ENCODE measurements at places on chromosomes 3 and 15. TPM values are rescaled to one million over a fixed set of nuclear protein-coding genes. Genes with fewer than 3 reads are reported as not detected.

RYR3 gene
- 3.1 TPM for total RNA-seq

FBXL22 gene
- 0.43 TPM for total RNA-seq

PLOD2 gene
- 41.3 TPM for total RNA-seq

SPINK8 gene
- total RNA-seq: not detected

GHRL gene
- total RNA-seq: not detected

SLC12A6 gene
- total RNA-seq: 65.8 TPM

SI gene
- not detected for total RNA-seq

SPATA12 gene
- total RNA-seq: not detected

ZNF660 gene
- total RNA-seq: 0.43 TPM

AADACL2 gene
- not detected for total RNA-seq

GOLGA8J gene
- 0.75 TPM for total RNA-seq

ST8SIA2 gene
- total RNA-seq: not detected

- H3K4me1 ChIP-seq: no peaks in the 10 kb centered on the region
- no peak overlapping the region for H3K4me3 ChIP-seq
- no peaks in the 10 kb centered on the region for H3K27me3 ChIP-seq
- H3K36me3 ChIP-seq: no peaks in the 10 kb centered on the region
These were observed 139.2 kb upstream of the EOMES start for GRCh38 chr3:27861046-27862036.

GRCh38 chr3:69370156-69370883, 15.6 kb downstream of the FRMD4B start:
- H3K27ac ChIP-seq: peak overlapping the region; percentile 69
- DNase-seq: peak; percentile 50
- peaks cover 6% of the 10 kb centered on the region for H3K4me1 ChIP-seq
- H3K4me3 ChIP-seq: peak overlapping the region; percentile 38
- no peaks in the 10 kb centered on the region for H3K36me3 ChIP-seq
- H3K27me3 ChIP-seq: no peaks in the 10 kb centered on the region

DNA sequence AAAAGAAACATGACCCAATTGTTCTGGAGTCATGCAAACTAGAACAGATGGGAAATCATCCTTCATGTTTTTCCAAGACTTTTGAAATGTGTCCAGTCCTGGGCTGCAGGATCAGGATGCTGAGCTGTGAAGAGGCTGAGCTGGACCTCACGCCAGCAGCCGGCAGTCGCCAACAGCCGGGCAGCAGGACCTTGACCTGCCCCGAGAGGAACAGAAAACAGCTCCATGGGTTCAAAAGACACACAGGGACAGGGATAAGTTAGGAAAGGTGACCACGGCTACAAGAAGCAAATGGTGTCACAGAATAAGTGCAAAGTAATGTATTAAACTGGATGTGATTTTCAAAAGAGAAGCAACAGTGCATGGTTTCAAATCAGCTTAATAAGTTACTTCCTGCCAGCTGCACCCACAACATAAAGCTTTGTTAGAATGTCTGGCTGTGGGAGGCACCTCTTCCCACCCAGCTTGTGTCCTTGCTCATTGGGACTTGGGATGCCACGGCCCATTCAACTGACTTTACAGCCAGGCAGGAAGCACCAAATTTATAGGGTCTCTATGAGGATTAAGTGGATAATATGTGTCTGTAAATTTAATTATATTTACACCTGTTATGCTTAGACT, 266.4 kb downstream of the GABRG3 start:
- no peak overlapping the region for H3K4me3 ChIP-seq
- no peak overlapping the region for H3K27ac ChIP-seq
- DNase-seq: no peak
- H3K4me1 ChIP-seq: no peaks in the 10 kb centered on the region
- H3K27me3 ChIP-seq: no peaks in the 10 kb centered on the region

- no peak for DNase-seq
- H3K27me3 ChIP-seq: no peaks in the 10 kb centered on the region
- H3K36me3 ChIP-seq: no peaks in the 10 kb centered on the region
- H3K4me3 ChIP-seq: no peak overlapping the region
These were observed 156.4 kb upstream of the CBLB start for GRCh38 chr3:106025151-106025722.

GRCh38 chr3:69423463-69424155, 37.7 kb upstream of the FRMD4B start:
- no peak overlapping the region for H3K27ac ChIP-seq
- H3K36me3 ChIP-seq: no peaks in the 10 kb centered on the region
- no peak for DNase-seq
- H3K4me1 ChIP-seq: no peaks in the 10 kb centered on the region

DNA sequence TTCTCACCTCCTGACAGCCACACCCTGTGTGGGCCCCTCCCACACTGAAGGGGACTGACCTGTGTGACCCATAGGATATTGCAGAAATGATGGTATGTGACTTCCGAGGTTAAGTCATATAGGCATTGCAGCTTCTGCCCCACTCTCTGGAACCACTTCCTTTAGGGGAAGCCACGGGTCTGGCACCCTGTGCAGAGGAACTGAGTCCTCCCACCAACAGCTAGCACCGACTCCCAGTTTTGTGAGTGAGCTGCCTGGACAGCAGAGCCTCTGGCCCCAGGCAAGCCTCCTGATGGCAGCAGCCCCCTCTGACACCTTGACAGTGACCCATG, 24.6 kb upstream of the SLC6A6 start:
- peaks cover 5% of the 10 kb centered on the region for H3K4me1 ChIP-seq
- DNase-seq: peak; percentile 65
- H3K27me3 ChIP-seq: no peaks in the 10 kb centered on the region
- no peaks in the 10 kb centered on the region for H3K36me3 ChIP-seq
- no peak overlapping the region for H3K27ac ChIP-seq

- no peak overlapping the region for H3K4me3 ChIP-seq
- peaks cover 41% of the 10 kb centered on the region for H3K36me3 ChIP-seq
- H3K27me3 ChIP-seq: no peaks in the 10 kb centered on the region
- DNase-seq: no peak
- H3K4me1 ChIP-seq: no peaks in the 10 kb centered on the region
These were observed 237.4 kb upstream of the UMPS start for GRCh38 chr3:124492824-124493223.

- H3K27ac ChIP-seq: no peak overlapping the region
- H3K4me1 ChIP-seq: no peaks in the 10 kb centered on the region
- H3K27me3 ChIP-seq: no peaks in the 10 kb centered on the region
- H3K4me3 ChIP-seq: no peak overlapping the region
These were observed 480.3 kb downstream of the FGF12 start for GRCh38 chr3:192246847-192247559.

DNA sequence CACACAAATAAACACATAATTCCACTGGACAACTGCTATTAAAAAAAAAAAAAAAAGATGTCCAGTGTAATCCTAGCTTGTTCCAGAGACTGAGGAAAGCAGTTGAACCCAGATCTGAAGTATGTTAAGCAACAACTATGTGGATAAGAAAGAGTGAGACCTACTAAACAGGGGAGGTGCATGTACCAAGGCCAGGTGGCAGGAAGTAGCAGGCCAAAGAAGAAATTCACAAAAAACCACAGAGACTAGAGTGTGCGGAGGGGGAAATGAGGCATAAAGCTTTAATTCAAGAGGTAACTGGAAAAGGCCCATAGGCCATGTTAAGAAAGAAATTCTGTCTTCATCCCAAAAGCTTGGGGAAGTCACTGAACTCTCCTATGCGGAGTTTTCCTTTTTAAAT, 490.0 kb downstream of the NAALADL2 start:
- no peak for DNase-seq
- no peak overlapping the region for H3K4me3 ChIP-seq
- H3K4me1 ChIP-seq: no peaks in the 10 kb centered on the region
- no peaks in the 10 kb centered on the region for H3K36me3 ChIP-seq
- no peak overlapping the region for H3K27ac ChIP-seq

DNA sequence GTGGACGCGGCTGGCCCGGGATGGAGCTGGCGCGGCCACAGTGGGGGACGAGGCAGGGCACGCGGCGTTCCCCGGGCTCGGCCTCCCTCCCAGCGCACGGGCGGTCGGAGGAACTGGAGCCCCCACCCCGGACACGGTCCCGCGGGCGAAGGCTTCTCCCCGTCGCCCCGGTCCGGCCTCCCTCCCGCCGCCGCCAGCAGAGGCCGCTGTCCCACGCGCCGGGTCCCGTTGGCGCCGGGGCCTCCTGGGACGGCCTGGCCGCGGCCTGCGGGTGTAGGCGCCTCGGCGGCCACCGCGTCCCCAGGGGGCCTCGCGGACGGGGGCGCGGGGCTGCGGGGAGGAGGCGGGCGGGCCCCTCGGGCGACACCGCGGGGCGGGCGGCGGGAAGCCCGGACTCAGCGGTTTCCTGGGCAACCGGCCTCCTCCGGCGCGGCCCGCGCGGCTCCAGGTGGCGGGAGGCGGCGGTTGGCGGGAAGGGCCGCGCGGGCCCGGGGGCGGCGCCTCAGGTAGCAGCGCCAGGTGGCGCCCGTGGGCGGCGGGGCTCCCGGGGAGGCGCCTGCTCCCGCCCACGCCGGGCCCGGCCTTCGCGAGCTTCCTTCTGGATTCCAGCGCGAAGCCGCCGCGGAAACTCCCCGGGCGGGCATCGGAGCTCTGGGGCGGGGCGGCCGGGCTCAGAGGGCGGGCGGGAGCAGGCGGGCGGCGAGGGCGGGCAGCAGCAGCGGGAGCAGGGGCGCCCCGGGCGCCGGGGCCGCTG, 26.7 kb downstream of the MELTF start:
- no peaks in the 10 kb centered on the region for H3K36me3 ChIP-seq
- no peaks in the 10 kb centered on the region for H3K27me3 ChIP-seq
- no peak for DNase-seq
- peak overlapping the region; percentile 90 for H3K27ac ChIP-seq
- H3K4me1 ChIP-seq: peaks cover 8% of the 10 kb centered on the region

DNA sequence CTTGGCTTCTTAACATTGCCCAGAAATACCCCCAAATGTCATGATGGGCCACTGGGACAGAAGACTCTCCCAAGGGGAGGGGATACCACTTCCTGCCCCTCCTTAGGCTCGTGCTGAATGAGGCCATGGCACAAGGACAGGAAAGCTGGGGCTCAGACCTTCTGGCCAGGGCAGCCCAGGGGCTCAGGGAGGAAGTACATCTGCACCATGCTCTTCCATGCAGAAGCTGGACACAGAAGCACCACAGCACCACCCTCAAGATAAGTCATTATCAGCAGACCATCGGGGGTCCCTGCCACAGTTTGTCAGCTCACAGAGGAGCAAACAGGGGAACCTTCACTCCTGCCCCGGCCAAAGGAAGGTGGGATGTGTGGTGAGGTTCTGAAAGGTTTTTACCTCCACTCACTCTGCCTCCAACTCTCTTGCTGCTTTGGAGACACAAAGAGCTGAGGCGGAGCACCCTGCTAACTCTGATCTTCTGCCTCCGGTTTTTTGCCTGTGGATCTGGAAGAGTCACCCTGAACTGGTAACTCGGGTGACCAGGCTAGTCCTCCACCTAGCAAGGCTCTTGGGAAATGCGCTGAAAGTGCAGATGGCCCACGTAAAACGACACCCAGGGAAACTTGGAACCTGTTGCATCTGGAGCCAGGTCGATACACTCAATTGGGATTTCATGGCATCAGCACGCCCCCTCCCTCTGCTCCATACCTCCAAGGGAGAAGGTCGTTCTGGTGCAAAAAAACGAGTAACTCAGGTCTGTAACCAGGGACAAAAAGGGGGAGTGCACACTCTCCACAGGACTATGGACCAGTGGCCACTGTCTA, 8.3 kb downstream of the BMF start:
- H3K36me3 ChIP-seq: no peaks in the 10 kb centered on the region
- peaks cover 90% of the 10 kb centered on the region for H3K4me1 ChIP-seq
- no peaks in the 10 kb centered on the region for H3K27me3 ChIP-seq
- no peak for DNase-seq
- H3K27ac ChIP-seq: peak overlapping the region; percentile 92
- no peak overlapping the region for H3K4me3 ChIP-seq

- DNase-seq: no peak
- H3K36me3 ChIP-seq: no peaks in the 10 kb centered on the region
- no peaks in the 10 kb centered on the region for H3K4me1 ChIP-seq
These were observed 171.0 kb downstream of the RPLP1 start for GRCh38 chr15:69623392-69624154.

GRCh38 chr3:99741588-99741987, 76.1 kb upstream of the CMSS1 start:
- H3K36me3 ChIP-seq: peaks cover 8% of the 10 kb centered on the region
- H3K27ac ChIP-seq: peak overlapping the region; percentile 10
- no peaks in the 10 kb centered on the region for H3K4me1 ChIP-seq
- no peaks in the 10 kb centered on the region for H3K27me3 ChIP-seq

- H3K27me3 ChIP-seq: peaks cover 12% of the 10 kb centered on the region
- H3K4me3 ChIP-seq: peak overlapping the region; percentile 58
- H3K36me3 ChIP-seq: no peaks in the 10 kb centered on the region
- DNase-seq: no peak
- H3K4me1 ChIP-seq: peaks cover 12% of the 10 kb centered on the region
These were observed 2.4 kb downstream of the IGF2BP2 start for GRCh38 chr3:185822221-185823000.

- H3K27ac ChIP-seq: no peak overlapping the region
- DNase-seq: no peak
- no peaks in the 10 kb centered on the region for H3K27me3 ChIP-seq
These were observed 175.8 kb downstream of the XXYLT1 start for GRCh38 chr3:195095035-195095703.

DNA sequence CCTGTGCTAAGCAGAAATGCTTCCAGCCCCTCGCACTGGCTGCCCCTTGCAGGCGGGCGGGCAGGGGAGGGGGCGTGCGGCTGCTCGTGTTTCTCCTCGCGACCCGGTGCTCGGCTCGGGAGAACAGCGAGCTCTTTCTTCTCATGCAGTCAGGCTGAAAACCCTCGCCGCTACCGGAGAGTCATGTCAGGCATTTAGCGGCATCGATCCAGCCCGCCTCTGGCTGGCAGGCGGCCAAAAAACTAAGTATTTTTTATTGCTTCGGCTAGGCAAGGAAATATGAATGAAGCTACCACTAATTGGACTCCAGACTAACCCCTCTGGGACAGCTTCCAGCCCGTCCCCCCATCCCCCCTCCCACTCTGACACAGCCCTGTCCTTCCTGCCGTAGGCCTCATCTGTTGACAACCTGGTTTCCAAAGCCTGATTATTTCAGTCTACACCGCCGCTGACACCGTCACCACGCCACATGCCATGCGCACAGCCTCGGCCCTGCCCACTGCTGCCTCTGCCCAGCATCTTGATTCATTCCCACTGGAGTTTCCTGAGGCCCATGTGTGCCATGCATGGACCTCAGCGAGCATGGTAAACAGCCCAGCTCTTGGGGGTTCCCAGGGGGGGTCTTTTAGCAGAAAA, 35.3 kb downstream of the TLE3 start:
- DNase-seq: peak; percentile 77
- peak overlapping the region; percentile 4 for H3K4me3 ChIP-seq
- H3K4me1 ChIP-seq: no peaks in the 10 kb centered on the region

- no peak for DNase-seq
- H3K4me3 ChIP-seq: no peak overlapping the region
- no peak overlapping the region for H3K27ac ChIP-seq
- H3K27me3 ChIP-seq: no peaks in the 10 kb centered on the region
- no peaks in the 10 kb centered on the region for H3K36me3 ChIP-seq
These were observed 44.8 kb upstream of the RPL32 start for GRCh38 chr3:12886106-12886679.

- H3K4me3 ChIP-seq: no peak overlapping the region
- peak overlapping the region; percentile 69 for H3K27ac ChIP-seq
- H3K27me3 ChIP-seq: no peaks in the 10 kb centered on the region
- no peaks in the 10 kb centered on the region for H3K36me3 ChIP-seq
- DNase-seq: no peak
These were observed 25.1 kb upstream of the UTS2B start for GRCh38 chr3:191355406-191355805.
